ENCODE measurements at places on chromosomes 11 and 22.

GRCh38 chr11:87391496-87391895 is 353.8 kb downstream of the TMEM135 start:
- no peak for DNase-seq

DNA sequence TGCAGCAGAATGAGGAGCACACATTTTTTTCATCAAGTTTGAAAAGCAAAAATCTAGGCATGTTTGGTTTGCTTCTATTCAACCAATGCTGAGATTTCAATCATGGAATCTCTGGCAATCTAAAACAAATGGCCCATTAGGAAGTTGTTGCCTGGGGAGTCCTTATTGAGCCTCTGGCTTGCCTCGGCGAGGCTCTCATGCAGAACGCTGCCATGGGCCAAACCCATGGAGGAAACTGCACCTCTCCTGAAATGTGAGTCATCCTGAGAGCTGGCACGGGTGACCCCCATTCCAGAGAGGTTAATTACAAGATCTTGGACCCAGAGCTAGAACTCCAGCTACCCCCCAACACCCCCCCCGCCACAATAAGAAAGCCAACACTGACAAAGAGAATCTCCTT is 80.7 kb downstream of the MN1 start:
- DNase-seq, result no peak

- DNase-seq, result no peak
Observed at GRCh38 chr11:75510004-75510722, 15.6 kb downstream of the GDPD5 start.

DNA sequence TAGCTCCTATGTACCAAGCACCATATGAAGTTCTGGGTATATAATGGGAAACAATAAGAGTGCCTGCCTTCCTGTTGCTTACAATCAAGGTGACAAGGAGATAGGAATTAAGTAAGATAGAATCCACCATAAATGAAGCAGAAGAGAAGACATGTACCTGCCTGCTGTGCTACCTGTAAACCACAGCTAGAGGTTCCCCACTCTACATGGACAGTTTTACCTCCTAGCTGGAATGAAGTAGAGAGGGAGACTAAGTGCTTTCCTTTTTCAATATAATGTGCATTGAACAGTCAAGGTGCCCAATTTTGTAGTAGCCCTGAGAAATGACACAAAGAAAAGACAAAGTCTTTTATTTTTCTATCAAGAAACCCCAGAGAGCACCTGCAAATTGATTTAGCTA is 984.6 kb downstream of the DLG2 start:
- DNase-seq, result no peak

DNA sequence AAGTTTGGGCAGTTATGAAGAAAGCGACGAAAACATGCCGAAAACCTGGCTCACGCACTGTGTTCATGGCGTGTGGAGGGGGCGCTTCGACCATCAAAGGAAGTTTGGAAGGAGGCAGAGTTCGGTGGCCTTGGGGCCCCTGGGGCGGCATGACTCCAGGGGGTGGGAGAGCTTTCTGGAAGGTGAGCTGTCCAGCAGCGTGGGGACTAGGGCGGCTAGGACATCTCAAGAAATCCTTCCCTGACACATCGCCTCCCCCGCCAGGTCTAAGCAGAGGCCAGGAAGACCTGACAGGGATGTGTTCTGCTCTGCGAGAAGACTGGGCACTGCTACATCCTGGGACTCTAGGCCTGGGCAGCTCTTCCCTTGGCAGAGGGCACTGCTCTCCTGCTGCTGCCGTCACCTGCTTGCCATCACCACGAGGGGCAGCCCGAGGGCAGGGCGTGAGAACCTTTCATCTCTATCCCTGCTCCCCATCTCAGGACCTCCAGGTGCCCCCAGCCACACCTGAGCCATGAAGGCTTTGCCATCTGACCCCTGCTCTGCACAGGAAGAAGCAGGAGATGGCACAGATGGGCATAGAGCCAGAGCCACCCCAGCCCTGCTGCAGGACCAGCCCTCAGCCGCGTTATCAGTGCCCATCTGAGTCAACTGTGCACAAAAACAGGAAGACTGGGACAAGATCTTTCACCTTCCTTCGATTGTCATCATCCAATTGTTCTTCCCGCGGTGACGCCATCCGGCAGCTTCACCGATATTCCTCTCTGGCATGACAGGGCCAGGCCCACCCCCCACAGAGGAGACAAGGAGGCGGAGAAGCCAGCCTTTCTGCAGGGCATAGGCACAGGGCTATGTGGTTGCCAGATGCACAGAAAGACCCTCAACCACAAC is 12.7 kb downstream of the LINC01488 start:
- DNase-seq, result no peak

DNA sequence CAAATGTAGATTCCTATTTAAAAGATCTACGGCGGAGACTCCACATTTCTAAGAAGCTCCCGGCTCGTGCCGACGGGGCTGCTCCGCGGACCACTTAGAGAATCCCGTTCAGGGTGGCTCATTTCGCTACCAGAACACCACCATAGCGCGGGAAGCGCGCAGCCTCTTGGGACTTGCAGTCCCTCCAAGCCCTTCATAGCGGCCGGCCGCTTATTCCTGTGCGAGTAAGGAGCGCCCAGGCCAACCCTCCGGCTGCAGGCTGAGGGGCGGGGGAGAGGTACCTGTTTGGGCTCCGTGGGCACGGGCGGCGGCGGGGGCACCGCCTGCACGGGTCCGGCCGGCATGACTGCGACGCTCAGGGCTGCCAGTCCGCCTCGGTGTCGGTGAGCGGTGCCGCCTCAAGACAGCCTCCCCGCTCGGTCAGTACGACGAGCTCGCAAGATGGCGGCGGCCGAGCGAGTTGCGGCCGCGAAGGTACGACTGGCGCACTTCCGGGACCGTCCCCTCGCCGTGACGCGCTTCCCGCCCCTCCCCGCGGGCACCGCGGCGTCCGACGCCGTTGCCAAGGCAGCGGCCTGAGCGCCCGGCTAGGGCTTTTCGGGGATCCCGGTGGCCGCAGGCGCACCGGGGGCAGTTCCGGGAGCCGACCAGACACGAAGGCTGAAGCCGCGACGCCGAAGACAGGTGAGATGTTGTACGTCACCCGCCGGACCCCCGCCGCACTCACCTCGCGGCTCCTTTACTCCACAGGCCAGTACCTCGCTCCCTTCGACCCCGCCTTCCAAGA is at the start of the genes CCDC157 and SF3A1:
Gene CCDC157 (plus strand): TSS at position 559 of the 787 bp plus-strand sequence. CDS start 8,994 bp downstream, outside the sequence.
Gene SF3A1 (minus strand): TSS at position 446 of the 787 bp plus-strand sequence. CDS start 102 bp downstream, at position 344.
- DNase-seq, result peak; percentile 66

All from NCI-H510A treated with DMSO at 0.1 percent for 48 hours (cell line).